Tongue (tissue), 3 donors: ENCODE measurements at places on chromosomes 2 and 18. TPM values are rescaled to one million over a fixed set of nuclear protein-coding genes. Genes with fewer than 3 reads are reported as not detected.

GRCh38 chr18:36493349-36494159 lies 196.0 kb downstream of the FHOD3 start:
- peak; percentile 25 for DNase-seq

- peak; percentile 76 for DNase-seq
Measured at GRCh38 chr2:105114551-105114950, 76.7 kb downstream of the MRPS9 start.

CCDC148 gene
- 2.1 TPM for total RNA-seq

APOB gene
- under 0.01 TPM for total RNA-seq

DNA sequence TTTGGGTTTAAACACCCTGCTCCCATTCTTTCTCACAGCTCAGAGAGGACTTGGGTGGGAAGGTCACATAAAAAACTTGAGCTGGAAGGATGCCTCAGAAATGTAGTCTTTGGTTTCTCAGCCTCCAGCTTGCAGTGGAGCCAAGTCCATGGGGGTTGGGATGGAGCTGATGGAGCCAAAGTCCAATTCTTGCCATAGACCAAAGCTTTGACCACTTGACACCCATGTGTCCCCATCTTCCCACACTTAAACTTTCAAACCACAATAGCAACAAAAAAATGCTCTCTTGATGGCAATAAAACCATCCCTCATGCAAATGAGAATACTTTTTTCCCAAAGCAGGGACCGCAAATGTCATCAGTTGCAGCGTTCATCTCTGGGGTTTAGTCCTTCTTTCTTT lies 14.7 kb upstream of the DAW1 start:
- no peak for DNase-seq

MAB21L4 gene
- 23.0 TPM for total RNA-seq

- DNase-seq, result no peak
Measured at GRCh38 chr18:31030574-31031278, 11.8 kb downstream of the DSC3 start.

GRCh38 chr2:229719926-229720647 lies 5.7 kb upstream of the DNER start:
- DNase-seq, result no peak

- DNase-seq, result no peak
Measured at GRCh38 chr2:203804764-203805485, 62.6 kb upstream of the CTLA4 start.

OSR1 gene
- 20.1 TPM for total RNA-seq

IL36B gene
- not detected for total RNA-seq

DNA sequence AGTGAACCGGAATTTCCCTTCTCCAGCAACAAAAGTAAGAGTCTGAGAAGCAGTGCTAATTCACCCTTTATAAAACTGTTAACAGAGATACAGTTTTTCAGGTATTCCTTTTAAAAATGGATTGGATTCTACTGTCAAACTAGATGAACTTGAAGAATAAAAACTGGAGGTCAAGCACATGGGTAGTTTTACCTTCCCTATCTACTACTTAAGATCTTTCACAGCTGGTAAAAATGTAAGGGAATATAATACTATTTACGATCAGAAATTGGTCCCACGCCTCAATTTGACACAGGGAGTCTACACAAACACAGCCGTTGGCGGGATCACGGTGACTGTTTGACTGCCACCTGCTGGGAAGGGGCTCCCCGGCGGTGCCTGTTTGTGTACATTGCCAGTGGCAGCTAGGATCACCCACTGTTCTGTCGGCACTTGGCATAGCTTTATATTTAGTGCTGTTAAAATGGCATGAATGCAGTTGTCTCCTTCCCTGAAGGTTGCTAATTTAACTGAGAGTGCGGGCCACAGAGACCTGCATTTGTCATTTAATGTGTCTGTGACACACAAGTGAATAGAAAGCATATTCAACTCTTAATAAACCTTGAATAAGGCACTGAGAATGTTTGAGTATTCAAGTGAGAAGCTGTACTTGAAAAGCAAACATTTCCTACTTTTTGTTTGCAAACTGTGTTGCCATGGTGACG lies 59.5 kb downstream of the ABCG8 start:
- peak; percentile 67 for DNase-seq

- no peak for DNase-seq
Measured at GRCh38 chr2:165348441-165348840, 109.2 kb downstream of the SCN2A start.

DNA sequence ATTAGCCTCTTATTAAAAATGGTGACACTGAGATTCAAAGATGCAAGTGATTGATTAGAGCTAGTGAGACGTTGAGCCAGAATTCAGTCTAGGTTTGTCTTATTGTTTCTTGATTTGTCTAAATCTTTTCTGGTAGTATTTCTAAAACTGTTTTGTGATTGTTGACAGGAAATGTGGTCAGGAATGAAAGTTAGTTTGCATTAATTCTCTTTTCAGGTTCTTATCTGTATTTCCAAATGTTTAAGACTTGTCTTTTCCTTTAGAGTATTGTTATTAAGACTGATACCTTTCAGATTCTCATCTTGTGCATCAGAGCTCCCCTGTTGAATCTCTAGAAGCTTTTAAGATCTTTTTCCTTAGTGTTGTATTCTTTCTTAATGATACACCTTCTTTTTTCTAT lies 89.3 kb downstream of the MBD5 start:
- no peak for DNase-seq

GRCh38 chr18:12318857-12319256 lies 10.8 kb downstream of the TUBB6 start:
- no peak for DNase-seq
